ENCODE measurements at places on chromosomes 16 and 17. TPM values are rescaled to one million over a fixed set of nuclear protein-coding genes. Genes with fewer than 3 reads are reported as not detected.

VMO1 gene
- total RNA-seq: 0.55 TPM

CDR2L gene
- 0.49 TPM for total RNA-seq

DNA sequence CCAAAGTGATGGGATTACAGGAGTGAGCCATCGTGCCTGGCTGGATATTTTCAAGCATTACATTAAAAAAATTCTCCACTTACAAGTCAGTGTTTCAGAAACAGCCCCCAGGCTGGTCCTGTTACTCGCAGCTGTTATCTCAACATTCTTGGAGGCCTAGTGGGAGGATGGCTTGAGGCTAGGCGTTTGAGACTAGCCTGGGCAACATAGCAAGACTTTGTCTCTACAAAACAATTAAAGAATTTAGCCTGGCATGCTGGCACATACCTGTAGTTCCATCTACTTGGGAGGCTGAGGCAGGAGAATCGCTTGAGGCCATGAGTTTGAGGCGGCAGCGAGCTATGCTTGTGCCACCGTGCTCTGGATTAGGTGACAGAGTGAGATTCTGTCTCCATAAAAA is 26.5 kb upstream of the SPNS3 start:
- DNase-seq: no peak

GRCh38 chr16:77335652-77336234 is 99.1 kb downstream of the ADAMTS18 start:
- DNase-seq: no peak

GRCh38 chr17:62741290-62741689 is 66.8 kb downstream of the MARCHF10 start:
- no peak for DNase-seq

DNA sequence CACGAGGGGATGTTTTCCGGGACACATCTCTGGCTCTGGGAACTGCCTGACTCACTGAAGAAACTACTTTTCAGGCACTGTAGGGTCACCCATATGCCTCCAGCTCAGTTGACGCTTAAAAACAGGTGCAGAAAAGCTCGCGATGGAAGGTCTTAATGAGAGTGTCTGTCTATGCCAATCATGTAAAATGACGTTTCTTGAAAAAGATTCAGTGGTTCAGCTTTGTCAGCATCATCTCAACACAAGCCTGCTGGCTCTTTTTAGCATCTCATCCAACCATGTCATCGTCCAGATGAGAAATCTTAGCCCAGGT is 27.5 kb downstream of the OR1D5 start:
- no peak for DNase-seq

All from OCI-LY7 (cell line).